Effector CD8-positive, alpha-beta T cell (primary cell): ENCODE measurements at places on chromosomes 5 and 9.
A peak's percentile ranks its signal among the peaks of the same experiment; 100 is the strongest.

GRCh38 chr5:135739383-135739981 lies 95.0 kb upstream of the SLC25A48 start:
- no peak for DNase-seq

GRCh38 chr9:84669288-84670137 lies at the start of gene NTRK2:
TSS of gene NTRK2 (plus strand) at chr9:84669729. CDS start at chr9:84670749, 1,020 bp downstream.
- DNase-seq, result no peak

DNA sequence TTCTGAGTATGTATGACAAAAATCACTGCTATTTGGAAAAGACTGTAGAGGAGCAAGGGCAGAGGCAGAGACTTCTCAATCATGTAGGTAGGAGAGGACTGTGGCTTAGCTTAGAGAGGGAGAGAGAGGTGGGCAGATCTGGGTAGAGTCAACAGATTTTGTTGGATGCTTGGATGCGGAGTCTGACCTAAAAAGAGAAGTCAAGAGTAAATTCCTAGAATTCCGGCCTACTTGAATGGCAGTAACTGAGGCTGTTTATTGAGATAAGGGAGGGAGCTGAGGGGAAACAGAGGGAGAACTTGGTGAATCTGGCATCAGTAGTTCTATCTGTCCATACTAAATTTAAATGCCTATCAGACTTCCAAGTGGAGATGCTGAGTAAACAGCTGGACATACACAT lies 2.4 kb downstream of the TICAM2 start:
- no peak for DNase-seq

GRCh38 chr9:98132806-98133631 lies 14.0 kb upstream of the TRIM14 start:
- no peak for DNase-seq

DNA sequence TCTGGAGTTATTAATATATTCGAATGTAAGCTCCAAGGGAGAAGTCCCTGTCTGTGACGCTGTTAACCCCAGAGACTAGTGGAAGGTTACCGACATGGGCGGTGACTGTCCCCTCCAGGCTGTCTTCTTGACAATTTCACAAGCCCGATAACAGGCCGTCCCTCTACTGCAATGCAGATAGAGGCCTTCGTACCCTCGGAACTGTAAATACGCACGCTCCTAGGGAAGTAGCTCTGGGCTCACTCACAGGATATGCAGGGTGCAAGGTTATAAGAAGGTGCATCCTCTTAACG lies 680 bp upstream of the RFK start:
- peak; percentile 45 for DNase-seq

- DNase-seq, result no peak
These were observed 79.0 kb upstream of the PTCH1 start for GRCh38 chr9:95595721-95596295.

DNA sequence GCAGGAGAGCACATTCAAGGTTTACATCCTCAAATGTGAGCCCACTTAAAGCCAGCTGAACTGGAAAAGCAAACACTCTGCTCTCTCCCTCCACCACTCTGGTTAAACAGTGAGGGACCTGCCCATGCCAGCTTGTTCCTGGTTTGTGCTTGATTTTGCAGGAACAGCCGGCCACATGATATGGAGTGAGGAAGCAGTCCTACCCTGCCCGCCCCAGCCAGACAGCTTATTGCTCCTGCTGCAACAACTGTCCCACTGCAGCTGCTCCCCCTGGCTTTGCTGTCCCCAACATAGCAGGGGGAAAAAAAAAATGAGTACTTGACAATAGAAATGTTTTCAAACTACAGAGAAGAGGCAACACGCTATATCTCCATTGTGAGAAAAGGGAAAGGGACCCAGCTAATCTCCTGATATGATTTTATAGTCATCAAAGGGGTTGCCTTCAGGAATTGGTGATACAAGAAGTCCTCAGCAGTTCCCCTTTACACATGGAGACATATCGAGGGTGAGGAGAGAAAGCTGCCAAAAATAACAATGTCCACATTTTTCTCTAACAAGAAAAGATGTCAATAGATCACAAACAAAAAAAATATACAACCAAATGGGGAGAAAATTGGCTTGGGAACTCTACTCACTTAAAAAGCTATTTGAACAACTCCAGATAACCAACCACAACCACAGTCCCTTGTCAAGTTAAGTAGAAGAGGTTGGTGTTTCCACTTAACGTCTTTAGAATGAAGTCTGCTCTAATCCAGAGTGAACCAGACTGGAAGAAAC lies 4.6 kb downstream of the MYO10 start:
- DNase-seq, result no peak
